ENCODE measurements at places on chromosomes 5 and 9.
A peak's percentile ranks its signal among the peaks of the same experiment; 100 is the strongest.

DNA sequence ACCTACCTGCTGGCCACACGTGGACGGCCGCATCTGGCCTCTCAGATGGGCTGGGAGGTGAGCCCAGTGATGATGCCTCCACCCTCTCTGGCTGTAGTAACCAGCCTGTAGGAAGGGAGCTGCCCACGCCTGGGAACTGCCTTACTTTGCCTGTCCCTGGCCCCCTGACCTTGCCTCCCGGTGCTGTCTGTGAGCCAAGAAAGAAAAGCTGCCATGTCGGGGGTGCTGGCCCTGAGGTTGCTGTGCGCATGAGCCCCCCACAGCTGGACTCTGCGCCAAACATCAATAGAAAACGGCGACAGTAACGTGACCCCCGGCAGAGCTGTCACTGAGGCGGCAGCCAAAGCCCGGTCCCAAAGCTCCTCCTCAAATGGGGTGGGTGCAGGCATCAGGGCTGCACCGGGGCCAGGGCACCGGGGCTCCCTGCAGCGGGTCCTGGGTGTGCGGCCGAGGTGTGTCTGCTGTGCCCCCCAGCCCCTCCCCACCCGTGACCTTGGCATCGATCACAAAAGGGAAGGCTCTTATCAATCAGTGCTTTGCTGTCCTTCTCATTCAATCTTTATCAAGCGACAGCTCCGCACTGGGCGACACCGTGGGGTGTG, 15.3 kb upstream of the SLC9A3 start:
- DNase-seq: no peak

DNA sequence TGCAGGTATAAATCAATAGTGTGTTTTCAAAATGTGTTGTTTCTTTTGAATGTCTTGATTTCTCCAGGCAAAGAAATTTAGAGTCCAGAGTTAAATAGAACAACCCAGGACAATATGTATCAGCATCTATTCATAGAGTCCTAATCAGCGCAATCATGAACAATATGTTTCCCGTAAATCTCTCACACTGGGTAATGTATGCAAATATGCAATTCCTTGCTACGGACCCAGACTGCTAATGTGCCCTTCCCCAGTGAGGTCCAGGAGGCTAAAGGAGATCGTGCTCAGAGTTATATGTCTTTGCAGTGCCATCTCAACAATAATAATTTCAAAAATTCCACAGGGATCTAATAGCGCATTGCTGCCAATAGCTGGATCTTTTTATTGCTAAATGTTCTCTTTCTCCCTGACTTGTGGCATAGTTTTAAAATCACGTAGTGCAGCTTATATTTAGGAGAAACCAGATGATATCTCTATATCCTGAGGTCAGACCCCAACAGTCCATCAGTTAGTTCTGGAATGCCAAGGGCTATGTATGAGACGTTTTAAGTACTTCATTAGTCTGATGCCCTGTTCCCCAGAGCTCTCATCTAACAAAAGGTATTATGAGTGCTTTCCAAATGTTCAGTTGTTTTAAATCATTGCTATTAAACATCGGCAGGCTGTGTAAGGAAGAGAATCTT, 145.1 kb downstream of the MARCHF11 start:
- DNase-seq: no peak

GRCh38 chr5:33565324-33565723, 124.6 kb downstream of the TARS1 start:
- DNase-seq: no peak

DNA sequence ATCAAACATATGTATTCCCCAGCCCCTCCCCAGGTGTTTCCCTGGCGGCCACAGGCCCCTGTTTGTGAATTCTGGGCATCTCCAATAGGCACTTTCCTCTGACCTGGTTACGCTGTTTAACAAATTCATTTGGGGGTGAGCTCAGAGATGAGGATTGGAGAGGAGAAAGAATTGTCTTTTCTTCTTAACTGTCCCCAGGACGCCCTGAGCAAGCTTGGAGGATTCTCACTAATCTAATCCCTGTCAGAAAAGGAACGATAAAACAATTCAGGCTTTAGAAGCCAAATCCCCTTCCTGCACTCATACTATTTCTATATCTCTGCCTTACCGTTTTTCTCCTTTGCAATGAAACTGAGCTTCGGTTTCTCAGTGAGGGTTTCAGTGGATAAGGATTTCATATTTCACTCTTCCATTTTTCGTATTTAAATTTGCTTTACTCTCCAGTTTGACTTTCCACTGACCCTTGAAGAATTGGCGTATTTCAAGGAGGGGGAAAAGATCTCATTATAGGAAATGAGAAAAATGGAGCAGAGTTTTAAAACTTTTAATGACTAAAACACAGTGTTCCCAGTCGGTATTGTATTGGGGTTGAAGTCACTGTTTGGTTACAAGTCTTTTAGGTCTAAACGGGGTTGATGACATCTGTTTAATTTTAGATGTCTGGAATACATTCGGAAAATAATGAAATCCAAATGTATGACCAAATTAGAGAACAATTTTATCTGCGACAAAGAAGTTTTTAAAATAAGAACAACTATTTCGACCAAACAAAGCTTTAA, 180.1 kb downstream of the MACROH2A1 start:
- no peak for DNase-seq

- DNase-seq: peak; percentile 17
Measured at GRCh38 chr5:33539212-33539611, 98.4 kb downstream of the TARS1 start.

DNA sequence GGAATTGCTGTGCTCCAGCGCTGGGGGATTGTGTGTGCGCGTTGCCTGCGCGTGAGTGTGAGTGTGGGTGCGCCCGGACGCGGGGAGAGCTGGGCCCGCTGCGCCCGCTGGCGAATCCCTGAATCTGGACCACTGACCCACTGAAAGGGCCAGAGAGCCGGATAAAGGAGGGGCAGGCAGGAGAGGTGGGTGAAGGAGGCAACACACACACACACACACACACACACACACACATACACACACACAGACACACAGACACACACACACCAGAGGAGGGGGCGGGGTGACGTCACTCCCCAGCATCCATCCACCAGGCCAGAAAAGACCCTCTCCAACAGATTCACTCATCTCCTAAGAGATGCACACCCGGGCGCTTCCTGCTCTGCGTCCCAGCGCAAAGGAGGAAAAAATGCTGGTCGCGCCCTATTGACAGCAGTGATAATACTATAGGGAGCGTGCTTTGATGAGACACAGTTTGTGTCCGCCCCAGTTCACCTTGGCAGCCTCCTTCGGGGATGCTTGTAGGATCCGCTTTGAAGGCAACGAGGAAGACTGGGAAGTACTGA, 1059.1 kb upstream of the DMAC1 start:
- no peak for DNase-seq

DNA sequence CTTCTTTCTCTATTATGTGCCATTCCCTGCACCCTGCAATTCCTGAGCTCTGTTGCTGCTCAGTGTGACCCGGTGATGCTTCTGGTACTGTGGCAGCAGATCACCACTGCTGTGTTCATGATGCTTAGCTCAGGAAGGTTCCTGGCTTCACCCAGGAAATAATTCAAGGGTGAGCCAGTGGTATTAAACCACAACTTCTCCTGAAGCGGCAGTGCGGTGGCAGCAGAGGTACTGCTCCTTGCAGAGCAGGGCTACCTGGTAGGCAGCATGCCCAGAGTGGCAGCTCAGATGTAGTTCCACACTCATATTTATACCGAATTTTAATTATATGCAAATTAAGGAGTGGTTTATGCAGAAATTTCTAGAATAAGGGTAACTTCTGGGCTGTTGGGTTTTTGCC, 213.8 kb upstream of the ZNF608 start:
- DNase-seq: no peak

GRCh38 chr9:124198331-124198730, 59.4 kb upstream of the NEK6 start:
- no peak for DNase-seq

- peak; percentile 61 for DNase-seq
Measured at GRCh38 chr9:100505564-100506159, 32.7 kb downstream of the TMEFF1 start.

GRCh38 chr9:133135146-133135745, 14.2 kb upstream of the RALGDS start:
- peak; percentile 83 for DNase-seq

- DNase-seq: no peak
Measured at GRCh38 chr5:174271316-174271715, 225.8 kb downstream of the NSG2 start.

GRCh38 chr5:90886381-90886780, 327.8 kb downstream of the ADGRV1 start:
- no peak for DNase-seq

GRCh38 chr9:109728686-109729300, 51.2 kb upstream of the PALM2AKAP2 start:
- DNase-seq: peak; percentile 87

DNA sequence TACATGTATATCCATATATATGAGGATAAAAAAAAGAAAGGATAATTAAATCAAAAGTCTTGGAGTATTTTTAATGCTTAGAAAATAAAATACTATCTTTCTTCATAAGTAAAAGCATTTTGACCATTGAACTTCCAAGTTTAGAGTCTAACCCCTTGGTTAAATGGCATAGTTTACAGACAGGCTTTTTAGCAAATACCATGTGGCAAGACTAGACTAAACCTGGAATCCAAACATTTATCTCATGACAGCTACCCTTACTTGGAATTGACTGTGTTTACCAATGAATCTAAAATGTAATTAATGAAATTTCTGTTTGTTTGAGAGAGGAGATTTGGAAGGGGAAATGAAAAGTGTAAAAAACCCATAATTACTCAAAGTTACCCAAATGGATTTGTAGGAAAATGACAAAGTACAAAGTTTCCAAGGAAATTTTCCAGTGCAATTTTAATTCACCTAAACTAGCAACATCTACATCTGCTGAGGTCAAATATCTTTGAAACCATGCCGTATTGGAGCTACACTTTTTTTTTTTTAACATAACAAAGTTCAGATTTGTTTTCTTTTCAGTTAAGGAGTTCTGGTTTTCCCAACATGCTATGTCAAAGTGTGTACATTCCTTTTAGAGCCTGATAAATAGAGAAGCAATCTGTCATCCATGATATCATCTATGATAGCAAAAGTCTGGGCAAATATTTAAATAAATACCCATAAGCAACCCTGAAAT, 272.1 kb upstream of the DAB2 start:
- no peak for DNase-seq

DNA sequence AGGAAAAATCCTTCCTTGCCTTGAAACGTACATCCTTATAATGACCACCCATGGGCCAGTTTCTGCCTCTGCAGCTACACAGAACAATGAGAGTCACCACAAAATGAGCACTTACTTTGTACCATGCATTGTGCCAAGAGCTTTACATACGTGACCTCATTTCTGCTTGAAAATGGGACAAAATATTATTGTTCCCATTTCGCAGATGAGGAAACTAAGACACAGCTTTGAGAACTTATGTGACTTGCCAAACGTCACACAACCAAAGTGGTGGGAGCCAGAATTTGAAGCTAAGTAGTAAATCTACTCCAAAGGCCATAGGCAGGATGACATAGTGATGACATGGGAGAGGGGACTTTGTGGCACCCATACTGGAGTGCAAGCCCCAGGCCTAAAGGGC, 34.8 kb upstream of the GRPEL2 start:
- DNase-seq: no peak

GRCh38 chr5:127012916-127013315, 17.4 kb downstream of the MARCHF3 start:
- peak; percentile 79 for DNase-seq

DNA sequence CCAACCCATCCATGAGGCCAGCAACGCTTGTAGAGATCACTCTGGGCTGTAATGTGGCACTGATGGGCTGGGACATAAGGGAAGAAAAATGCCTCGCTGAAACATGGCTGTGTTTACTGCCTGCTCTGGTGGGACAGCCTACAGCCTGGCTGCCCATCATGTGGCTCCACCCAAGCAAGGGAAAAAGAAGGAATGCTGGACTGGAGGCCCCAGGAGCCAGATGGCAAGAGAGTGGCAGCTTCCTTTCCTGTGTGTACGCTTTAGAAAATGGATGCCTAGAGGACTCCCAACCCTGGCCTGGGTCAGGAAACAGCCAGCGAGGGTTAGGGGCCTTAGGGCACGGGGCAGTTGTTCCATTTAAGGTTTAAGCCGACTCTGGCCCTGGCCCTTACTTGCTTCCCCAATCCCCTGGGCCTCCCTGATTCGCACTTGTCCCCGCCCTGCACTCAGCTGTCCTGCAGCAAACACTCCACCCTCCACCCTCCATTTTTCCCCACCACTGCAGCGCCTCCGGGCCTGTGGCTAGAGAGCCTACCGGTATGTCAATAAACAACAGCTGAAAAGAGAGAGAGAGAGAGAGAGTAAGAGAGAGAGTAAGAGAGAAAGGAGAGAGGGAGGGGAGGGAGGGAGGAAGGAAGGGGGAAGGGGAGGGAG, 819.4 kb downstream of the SEMA5A start:
- no peak for DNase-seq

DNA sequence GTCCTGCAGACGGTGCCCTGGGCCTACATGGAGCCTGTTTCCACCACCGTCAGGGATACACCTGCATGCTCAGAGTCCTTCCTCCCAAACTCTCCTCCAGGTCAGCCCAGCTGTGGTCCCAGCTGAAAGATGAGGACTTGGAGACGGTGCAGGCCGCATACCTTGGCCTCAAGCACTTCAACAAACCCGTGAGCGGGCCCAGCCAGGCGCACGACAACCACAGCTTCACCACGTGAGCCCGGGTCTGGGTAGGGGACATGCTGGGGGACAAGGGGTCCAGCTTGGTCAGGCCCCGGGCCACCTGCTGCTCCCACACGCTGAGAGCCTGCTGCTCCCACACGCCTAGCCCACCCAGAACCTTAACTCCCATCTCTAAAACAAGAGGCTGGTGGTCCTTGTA, 16.6 kb upstream of the CARD19 start:
- DNase-seq: no peak

- DNase-seq: no peak
Measured at GRCh38 chr9:89436963-89437625, 60.8 kb downstream of the SEMA4D start.

GRCh38 chr5:154593071-154593470, 115.0 kb upstream of the HAND1 start:
- peak; percentile 71 for DNase-seq

- DNase-seq: no peak
Measured at GRCh38 chr9:121192959-121193640, 8.6 kb downstream of the RAB14 start.

- DNase-seq: no peak
Measured at GRCh38 chr5:113081091-113081839, 104.7 kb downstream of the DCP2 start.

GRCh38 chr9:806285-807156, 35.0 kb upstream of the DMRT1 start:
- peak; percentile 42 for DNase-seq

DNA sequence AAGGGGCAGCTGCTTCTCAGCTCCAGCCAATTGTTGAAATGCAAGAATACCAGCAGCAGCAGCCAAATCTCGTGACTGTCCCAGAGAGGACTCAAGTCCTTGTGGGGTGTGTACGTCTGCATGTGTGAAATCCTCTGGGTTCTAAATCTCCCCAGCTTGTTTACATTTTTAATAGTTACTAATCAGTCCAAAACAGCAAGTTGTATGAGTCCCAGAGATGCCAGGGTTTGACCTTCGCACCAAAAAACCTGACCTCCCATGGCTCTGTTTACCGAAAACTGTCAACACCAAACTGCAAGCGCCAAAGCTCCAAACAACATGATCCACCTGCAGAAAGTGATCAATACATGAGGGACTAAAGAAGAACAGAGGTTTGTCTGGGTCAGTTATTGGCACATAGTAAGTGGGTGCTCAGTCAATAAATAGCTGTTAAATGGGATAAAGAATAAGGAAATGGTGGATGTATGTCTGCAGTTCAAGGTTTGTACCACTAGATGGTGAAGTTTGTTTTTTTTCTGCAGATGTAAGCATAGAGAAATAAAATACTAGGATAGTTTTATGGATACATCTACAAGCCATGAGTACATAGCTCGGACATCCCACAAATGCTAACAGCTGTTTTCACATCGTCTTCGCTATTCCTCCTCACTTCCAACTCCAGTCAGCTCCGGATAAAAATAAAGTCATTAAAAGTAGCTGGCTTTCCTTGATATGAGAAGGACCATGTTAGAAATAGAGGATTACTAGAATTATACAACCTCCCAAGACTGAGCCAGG, 85.3 kb upstream of the ADRB2 start:
- peak; percentile 71 for DNase-seq

All from fibroblast of upper back skin (primary cell).